Mucosa of descending colon (tissue), 3 donors: ENCODE measurements at places on chromosomes 4 and X. TPM values are rescaled to one million over a fixed set of nuclear protein-coding genes. Genes with fewer than 3 reads are reported as not detected.

Gene ZFX
- 41.7 TPM for total RNA-seq

Gene RPL10
- total RNA-seq: 2,424 TPM

Gene TSR2
- total RNA-seq: 36.7 TPM

Gene LDOC1
- 12.3 TPM for total RNA-seq

Gene PAGE5
- total RNA-seq: not detected

Gene TTC29
- total RNA-seq: not detected

DNA sequence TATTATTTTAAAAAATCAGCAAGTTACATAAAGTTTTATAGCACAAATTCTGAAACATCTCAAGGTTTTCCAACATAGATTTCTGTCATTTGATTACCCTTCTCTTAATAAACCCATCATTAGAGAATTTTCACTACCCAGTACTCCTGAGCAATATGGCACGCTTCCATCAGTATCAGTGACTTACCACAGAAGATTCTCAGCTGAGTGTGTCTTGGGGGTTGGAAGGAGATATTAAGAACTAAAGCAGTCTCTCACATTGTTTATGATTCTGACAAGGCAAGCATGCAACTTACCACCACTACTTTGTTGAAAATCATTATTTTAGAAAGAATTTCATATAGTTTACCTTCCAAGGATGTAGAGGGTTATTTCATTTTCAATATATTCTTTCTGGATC is 67.7 kb downstream of the INPP4B start:
- no peak for DNase-seq

- DNase-seq: no peak
Measured at GRCh38 chr4:114879916-114880669, 233.3 kb downstream of the NDST4 start.

GRCh38 chrX:41384051-41384705 is 50.2 kb downstream of the DDX3X start:
- peak; percentile 84 for DNase-seq

DNA sequence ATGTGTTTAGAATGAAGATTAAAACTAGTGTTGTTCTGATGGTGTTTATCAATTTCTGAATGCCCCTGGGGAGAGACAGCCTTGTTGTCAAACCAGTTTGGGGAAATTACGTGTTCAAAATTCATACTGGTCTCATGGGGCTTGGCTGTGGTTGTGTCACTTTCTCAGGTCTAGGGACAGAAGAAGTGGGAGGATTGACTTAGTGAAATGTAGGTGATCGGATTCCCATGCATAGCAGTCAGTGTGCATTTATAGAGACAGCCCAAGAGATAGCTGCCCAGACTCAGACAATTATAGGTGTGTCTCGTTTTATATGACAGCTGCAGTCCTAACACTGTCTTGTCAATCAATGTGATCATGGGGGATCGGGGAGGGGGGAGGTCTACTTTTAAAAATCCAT is 94.4 kb upstream of the CLCN4 start:
- no peak for DNase-seq

DNA sequence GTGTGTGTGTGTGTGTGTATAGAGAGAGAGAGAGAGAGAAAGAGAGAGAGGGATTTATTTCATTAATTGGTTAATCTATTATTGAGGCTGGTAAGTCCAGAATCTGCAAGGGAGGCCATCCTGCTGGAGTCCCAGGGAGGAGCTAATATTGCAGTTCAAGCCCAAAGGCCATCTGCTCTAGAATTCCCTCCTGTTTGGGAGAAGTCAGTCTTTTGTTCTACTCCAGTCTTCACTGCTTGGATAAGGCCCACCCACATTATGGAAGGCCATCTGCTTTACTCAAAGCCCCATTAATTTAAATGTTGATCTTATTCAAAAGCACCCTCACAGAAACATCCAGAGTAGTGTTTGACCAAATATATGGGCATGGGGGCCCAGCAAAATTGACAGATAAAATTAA is 317.5 kb upstream of the RASGEF1B start:
- DNase-seq: no peak

DNA sequence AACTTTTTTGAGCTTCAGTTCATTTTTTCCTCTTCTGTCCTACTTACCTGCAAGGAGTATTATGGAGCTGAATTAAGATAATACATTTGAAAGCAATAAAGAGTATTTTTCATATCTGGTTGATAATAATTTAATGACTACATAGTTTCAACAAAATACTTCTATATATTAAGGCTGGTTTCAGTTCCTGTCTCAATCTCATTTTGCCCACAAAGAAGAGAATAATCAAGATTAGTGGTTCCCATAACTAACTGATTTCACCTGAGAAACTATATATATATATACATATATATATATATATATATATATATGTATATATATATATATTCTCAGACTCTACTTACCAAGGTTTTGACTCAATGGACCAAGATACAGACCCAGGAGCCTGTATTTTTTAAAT is 87.7 kb upstream of the ATOH1 start:
- no peak for DNase-seq

- DNase-seq: no peak
Measured at GRCh38 chr4:7422898-7423180, 11.9 kb downstream of the PSAPL1 start.

GRCh38 chr4:70473679-70474078 is 1.7 kb downstream of the MUC7 start:
- no peak for DNase-seq

- no peak for DNase-seq
Measured at GRCh38 chr4:145404761-145405160, 76.9 kb upstream of the SMAD1 start.

DNA sequence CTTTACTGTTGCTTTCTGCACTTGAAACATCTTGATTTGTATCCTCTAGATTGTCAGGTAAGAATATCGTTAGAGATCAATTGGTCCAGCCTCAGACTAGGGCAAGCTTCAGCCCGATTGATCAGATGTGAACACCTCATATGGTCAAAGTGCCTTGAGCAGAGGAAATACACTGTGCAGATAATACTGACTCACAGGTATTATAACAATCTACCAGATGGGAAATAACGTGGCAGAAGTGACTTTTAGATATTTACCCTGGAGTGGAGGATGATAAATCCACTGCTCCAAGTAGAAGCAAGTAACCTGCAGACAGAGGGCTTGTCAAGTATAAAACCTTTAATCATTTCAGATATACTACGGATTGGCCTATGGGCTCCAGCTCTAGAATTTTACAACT is 17.9 kb downstream of the VEGFC start:
- no peak for DNase-seq

DNA sequence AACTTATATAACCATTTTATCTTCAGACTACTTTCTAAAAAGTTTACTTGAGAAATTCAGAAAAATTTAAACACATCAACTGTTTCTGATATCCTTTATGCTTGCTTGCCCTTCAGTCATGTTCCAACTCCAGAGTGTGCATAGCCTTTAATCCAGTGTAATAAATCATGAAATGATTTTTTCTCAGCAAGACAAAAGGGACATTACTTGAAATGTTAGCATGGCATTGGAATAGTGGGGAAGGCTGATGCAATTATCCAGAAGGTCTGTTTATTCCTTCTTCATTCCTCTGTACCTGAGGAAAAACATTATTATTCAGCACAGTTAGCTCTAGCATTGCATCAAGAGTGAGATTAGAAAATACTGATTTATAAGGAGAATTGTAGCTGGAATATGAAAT is 209.9 kb downstream of the SLC7A11 start:
- no peak for DNase-seq

- no peak for DNase-seq
Measured at GRCh38 chr4:109359040-109359646, 56.7 kb upstream of the COL25A1 start.

- no peak for DNase-seq
Measured at GRCh38 chrX:69365349-69365748, 138.8 kb upstream of the NALF2 start.

GRCh38 chr4:86233681-86234080 is 126.2 kb downstream of the MAPK10 start:
- no peak for DNase-seq

GRCh38 chrX:1577845-1578244 is 13.6 kb upstream of the AKAP17A start:
- DNase-seq: no peak

DNA sequence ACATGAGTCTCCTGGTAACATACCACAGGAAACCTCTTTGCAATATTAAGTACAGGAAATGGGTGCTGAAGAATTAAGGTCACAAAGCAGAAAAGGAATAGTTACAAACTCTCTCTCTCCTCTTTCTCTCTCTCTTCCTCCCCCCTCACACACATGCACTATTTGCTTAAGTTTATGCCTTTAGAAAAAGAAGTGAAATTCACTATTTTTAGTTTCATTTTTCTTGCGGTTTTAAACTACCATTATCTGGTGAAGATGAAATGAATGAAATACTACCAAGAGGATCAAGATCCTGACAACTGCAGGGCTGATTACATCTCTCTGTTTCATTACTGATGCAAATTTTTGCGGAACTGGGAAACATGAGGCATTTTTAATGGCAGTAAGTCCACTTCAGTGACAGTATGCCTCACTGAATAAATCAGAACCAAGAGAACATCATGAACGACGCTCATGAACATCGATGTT is 64.3 kb upstream of the FTHL17 start:
- DNase-seq: no peak

DNA sequence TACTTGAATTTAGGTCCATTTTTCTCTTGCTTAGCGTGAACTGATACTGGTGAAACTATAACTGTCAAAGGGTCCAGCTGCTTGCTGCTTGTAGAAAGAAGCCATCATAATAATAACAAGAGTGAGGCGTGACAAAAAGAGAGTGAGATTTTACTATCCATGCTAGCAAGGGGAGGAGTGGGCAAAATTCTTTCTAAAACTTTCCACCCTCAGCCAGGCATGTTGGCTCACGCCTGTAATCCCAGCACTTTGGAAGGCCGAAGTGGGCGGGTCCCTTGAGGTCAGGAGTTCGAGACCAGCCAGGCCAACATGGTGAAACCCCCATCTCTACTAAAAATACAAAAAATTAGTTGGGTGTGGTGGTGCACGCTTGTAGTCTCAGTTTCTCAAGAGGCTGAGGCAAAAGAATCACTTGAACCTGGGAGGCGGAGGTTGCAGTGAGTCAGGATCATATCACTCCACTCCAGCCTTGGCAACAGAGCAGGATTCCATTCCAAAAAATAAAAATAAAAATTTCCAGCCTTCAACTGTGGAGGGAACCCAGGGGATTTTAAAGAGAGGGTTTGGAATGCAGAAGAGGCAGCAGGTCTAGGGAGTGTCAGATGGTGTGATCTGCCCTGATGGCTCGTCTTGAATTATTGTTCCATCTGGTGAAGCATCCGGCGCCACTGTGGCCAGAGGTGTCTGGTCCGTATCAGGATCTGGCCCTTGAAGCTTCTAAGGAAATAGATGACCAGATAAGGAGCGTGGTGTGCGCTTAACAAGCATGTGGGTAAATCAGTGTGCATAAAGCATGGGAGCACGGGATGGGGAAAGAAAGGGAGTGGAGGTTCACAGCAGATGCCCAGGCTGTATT is 51.8 kb downstream of the LRP2BP start:
- DNase-seq: no peak

GRCh38 chr4:89836031-89836745 is 773 bp downstream of the SNCA start:
- DNase-seq: no peak

DNA sequence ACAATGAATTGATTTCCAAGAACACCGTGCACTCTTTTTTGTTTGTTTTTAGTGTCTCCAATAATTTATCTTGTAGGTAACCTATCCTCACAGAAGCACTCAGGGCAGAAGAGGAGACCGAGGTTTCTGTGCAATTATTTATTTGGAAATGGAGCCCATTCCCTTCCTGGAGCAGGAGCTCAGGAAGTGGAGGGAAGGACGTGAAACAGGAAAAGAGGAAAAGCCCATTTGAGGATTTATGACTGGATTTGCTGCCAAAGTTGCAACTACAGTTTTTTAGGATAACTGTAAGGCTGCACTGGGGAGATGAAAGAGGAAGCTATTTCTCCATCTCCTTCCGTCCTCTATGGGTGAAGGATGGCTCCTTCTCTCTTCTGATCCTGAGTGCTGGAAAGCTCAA is 31.7 kb upstream of the MXRA5 start:
- DNase-seq: no peak

GRCh38 chr4:147651563-147651962 is 32.4 kb downstream of the PRMT9 start:
- no peak for DNase-seq

DNA sequence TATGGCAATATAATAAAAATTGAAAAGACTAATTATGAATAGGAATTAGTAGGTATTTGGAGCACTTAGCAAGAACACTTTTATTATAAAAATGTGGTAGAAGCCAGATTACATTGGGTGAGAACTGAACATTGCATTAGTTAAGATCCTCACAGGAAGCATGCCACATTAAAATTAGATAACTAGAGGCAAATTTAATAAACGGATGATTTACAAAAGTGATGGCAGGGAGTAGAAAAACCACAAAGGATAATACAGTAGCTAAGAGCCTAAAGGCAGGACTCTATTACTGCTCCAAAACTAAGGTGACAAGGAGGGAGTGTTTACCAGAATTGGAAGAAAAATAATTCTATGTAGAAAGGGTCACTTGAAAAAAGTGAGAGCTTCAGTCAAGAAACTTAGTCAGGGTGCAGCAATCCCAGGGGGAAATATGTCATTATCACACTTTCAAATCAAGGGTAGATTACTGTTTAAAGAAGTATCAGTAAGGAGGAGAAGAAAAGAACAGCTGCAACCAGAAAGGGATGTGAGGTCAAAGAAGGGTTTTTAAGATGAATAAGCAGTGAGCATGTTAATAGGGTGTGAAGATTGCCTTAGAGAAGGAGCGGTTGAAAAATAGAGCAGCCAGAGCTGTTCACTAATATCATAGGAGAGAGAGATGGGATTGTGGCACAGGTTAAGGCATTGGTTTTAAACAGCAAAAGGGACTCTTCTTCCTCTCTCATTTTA is 84.6 kb downstream of the NDST4 start:
- no peak for DNase-seq

- DNase-seq: no peak
Measured at GRCh38 chr4:25029479-25030276, 1.1 kb downstream of the LGI2 start.
